ENCODE measurements at places on chromosomes 3 and 15.

GRCh38 chr15:78873793-78874765 is 1.4 kb downstream of the MORF4L1 start:
- DNase-seq: peak; percentile 67

GRCh38 chr15:31480356-31481025 is 153.9 kb downstream of the KLF13 start:
- DNase-seq: no peak

DNA sequence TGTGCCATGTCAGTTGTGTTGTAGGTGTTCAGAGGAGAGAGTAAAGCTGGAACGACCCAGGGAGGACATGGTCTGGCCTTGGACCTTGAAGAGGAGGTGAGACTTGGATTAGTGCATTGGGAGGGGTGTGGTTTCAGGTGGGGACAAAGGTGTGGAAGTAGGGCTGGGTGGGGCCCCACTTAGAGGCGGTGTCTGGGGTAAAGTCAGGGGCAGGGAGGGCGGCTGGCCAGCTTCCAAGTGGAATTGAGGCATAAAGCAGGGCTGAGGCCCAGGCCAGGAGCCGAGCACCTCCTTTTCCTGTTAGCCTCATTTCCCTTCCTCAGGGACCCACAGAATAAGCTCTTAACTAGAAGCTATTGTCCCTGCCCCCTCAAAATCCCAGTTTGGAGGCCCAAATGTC is 36.2 kb upstream of the FLNB start:
- DNase-seq: no peak

DNA sequence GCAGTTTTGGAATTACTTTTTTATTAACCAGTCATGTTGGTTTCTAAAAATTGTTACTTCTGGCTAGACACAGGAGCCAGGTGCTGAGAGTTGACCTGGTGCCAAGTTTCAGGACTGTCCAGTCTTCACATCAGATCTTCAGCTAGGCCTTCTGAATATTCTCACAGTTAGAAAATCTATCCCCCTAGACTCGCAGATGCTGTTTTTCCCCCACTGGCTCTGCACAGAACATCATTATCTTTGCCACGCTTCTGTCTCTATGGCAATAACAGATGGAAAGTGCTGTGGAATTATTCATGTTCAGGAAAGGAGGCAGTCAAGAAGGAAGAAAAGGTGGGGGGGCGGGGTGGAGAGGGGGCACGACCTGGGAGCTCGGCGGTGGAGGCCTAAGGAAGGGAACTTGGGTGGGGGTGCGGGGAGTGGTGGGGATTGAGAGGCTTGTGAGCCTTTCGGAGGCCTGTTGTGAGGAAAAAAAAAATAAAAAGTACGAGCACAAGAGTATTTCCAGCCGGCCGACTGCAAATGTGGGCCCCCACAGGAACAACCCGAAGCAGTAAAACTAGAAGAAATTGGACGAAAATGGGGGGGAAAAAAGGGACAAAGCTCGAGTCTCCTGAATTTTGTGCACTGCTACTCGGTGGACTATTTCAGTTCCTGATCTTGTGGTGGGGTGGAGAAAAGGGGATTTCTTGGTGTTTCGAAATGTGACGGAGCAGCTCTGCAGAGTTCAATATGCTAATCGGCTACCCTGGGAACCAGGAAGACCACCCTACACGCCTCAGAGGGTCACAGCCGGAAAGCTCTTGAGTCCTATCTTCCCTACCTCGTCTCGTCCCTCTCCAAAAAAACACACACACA is 1.5 kb upstream of the SKIL start:
- DNase-seq: peak; percentile 44

DNA sequence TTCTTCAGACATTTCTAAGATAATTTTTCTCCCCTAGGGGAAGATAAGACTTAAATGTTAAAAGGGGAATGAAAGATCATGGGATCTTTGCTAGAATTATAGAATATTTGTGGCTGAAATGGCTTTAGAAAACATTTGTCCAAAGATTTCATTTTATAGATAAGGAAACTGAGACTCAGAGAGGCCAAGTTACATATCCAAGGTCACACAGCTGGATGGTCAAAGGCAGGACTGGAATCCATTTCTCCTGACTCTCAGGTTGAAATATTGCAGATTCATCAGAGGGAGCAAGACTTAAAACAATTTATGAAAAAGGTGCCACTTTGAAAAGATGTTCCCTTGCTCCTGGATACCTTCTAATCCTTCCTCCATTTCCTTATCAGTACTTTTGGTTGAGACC is 19.5 kb upstream of the LEKR1 start:
- DNase-seq: no peak

DNA sequence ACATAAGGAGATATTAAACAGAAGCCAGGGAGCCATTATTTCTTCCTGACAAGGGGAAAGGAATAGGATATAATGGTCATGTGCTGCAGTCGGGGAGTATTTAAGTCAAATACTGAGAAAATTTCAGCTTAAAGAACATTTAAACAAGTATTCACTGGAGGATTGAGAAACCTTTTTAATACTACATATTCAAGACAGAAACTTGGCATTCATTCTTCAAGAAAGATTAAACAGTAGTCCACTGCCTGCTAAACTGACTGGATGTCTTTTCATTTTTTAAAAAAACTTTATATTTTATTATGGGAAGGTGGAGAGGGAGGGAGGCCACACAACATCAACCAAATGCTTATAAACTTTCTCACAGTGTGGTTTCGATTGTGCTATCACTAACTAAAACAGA is 107.4 kb upstream of the CBLB start:
- DNase-seq: no peak

GRCh38 chr15:41789236-41789635 is 15.0 kb downstream of the MAPKBP1 start:
- DNase-seq: no peak

- no peak for DNase-seq
Observed at GRCh38 chr3:48596157-48596556, 1.0 kb upstream of the COL7A1 start.

- DNase-seq: no peak
Observed at GRCh38 chr3:177050501-177051237, 146.6 kb downstream of the TBL1XR1 start.

DNA sequence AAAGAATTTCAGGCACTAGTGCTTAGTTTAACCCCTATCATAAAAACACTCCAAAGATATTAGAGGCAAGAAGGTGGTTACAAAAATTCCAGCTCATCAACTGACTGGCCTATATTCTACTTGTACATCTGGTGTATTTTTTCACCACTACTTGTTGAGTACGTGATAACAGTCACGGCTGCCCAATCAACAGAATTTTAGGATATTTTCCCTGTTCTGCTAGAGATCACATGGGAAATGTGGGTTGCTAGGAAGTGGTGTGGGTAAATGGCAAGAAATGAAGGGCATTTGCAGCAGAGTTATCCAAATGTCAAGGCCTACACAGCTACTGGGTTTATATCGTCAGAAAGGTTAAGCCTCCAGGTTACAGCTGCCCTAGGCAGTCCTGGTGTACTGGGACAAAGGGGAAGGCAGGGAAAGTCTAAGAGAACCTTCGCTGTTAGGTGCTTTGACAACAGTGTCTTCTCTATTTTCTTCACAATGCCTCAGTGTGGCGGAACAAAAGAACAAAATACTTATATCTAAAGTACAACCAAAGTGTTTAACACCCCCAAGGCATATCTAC is 81.9 kb downstream of the FMN1 start:
- no peak for DNase-seq

GRCh38 chr3:54312156-54312899 is 190.0 kb downstream of the CACNA2D3 start:
- no peak for DNase-seq

DNA sequence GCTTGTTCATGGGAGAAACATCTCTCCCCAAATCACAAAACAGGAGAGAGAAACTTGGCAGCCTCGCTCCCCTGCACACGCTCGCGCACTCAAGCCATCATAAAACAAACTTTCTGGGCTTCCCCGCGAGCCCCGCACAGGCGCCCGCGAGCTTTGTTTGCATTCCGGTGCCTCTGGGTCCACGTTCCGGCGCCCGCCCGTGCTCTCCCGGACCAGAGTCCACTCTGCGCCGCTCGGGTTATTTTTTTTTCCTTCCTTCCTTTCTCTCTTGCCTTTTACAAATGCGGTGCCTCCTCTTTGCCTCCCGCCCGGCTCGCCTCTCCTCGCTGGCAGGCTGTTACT is 363 bp downstream of the MAGI1 start:
- DNase-seq: no peak

DNA sequence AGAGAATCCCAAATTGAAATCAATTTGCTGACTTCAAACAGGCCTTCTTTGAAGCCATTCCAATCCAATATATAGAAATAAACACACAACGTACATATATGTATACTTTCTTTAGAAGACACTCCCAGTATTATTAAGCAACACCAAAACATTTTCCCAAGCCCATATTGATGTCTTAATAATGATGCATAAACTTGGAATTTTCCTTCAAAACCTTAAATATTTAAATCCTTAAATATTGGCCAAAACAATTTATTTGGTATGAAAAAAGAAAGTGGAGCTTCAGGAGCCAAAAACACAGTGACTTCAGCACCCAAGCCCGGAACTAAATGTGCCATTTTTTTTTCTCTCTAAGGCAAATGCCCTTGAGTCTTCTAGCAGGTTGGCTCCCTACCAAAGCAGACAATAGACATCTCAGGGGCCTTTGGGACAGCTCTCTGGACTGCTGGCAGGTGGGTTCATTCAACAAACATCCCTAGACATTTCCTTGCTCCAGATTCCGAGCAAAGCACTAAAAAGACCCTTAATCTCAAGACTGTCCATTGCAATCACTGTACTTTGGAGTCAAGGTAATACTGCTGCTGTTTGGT is 384.7 kb downstream of the NTRK3 start:
- DNase-seq: no peak

DNA sequence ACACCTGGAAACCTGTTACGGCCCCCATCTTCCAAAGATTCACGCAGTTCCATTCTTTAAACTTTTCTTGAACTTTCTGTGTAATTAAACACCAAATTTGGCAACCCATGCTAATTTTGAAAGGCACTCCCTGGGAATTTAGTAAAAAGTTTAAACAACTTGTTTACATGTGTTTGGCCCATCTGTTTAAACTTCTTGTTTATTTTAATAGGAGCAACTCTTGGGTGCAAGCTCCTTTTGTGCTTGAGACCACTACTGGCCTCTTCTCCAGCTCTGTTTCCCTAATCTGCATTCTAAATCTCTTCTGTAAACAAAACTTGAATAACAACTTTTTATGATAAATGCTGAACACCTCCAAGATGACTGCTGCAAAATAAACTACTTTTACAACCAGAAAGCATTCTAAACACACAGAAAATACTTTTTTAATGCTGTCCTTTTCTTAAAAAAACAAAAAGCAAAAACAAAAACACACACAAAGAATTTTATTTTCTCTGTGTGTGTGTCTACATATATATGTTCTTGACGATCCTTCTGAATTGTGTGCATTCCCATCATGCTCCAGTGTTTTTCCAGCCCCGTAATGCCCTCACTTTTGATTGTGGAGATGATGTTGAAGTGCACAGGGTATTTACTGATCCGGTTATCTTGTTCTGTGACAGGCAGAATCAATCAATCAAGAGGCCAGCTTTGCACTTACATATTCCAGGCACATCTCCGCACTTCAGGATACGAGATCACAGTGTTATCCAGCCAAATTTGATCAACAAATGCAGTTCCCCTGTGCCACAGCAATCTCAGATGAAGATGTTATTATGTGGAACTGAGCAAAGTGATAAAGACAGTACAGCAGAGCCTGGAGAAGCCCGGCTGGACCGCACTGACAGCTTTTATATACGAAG is 416.9 kb downstream of the FOXP1 start:
- DNase-seq: no peak

DNA sequence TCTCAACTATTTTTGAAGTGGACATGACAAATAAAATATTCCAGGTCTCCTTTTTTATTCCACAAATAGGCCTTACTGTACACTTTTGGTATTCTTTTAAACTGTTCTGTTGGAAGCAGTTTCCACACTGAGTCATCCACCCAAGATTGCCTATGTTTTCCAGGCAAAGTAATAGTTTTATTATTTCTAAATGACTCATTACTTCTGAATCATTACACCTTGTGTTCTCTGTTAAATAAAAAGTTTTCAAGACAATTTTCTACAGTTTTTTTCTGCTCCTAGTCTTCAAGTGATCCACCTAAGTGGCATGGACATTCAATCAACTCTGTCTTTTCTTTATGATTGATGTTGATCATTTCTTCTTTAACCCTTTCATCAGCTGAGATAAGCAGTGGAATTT is 26.5 kb downstream of the PPP2R3A start:
- DNase-seq: no peak

- no peak for DNase-seq
Observed at GRCh38 chr3:193732391-193732790, 139.4 kb downstream of the OPA1 start.

DNA sequence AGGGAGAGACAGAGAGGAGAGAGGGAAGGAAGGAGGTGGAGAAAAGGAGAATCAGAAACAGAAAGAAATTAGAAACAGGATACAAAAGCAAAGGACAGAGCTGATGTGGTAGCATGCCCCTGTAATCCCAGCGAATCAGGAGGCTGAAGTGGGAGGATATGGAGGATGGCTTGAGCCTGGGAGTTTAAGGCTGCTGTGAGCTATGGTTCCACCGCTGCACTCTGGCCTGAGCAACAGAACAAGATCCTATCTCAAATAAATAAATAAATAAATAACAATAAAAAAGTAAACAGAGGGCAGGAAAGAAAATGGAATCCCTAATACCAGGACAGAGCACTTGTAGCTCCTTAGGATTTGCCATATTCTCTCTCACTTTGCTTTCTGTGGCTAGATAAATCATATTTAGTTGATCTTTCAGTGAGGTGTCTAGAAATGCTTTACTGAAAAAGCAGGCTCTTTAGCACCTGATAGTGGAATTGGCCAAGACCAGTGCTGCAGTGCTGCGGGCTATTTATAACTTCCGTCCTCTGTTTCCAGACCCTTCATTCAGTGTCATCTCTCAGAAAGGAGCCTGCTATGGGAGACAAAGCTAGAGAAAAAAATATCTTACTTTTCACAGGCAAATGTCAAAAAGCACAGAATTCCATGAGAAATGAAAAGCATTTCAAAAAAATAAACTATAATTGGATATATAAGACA is 20.0 kb upstream of the SLC28A2 start:
- DNase-seq: no peak

- no peak for DNase-seq
Observed at GRCh38 chr15:64574301-64575017, 114.1 kb downstream of the ZNF609 start.

GRCh38 chr3:59456852-59457485 is 407.1 kb upstream of the CFAP20DC start:
- no peak for DNase-seq

- DNase-seq: no peak
Observed at GRCh38 chr3:11720917-11721411, 77.2 kb upstream of the VGLL4 start.

GRCh38 chr3:152123457-152123856 is 145.3 kb upstream of the MBNL1 start:
- DNase-seq: no peak

DNA sequence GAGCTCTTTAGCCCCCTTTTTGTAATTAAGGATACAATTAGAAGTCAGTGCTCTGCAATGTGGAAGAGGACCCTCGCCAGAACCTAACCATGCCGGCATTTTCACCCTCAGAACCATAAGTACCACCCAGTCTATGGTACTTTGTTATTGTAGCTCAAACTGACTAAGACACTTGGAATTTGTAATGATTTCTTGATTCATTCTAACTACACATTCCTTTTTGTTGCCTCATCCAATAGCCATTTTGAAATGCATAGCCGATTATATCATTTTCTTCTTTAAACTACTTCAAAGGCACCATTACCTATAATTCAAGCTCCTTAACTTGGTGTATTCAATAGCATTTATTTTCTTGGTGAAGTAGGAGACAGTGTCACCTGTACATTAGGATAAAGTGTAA is 61.4 kb downstream of the GLB1 start:
- DNase-seq: no peak

GRCh38 chr3:135007607-135008006 is 212.5 kb downstream of the EPHB1 start:
- DNase-seq: no peak

- no peak for DNase-seq
Observed at GRCh38 chr15:76346669-76347481, 10.3 kb downstream of the ISL2 start.

Data from CD4-positive, alpha-beta T cell treated with Interleukin-1 beta for 1 hour (primary cell).